Activated naive CD4-positive, alpha-beta T cell treated with anti-CD3 and anti-CD28 coated beads, Interleukin-2, amount 50 U/mL, for 16 hours (primary cell): ENCODE measurements at places on chromosomes 1 and 21.

GRCh38 chr1:39173119-39173994 lies 31.1 kb upstream of the MACF1 start:
- DNase-seq: no peak

GRCh38 chr1:208170252-208170651 lies 73.9 kb downstream of the PLXNA2 start:
- no peak for DNase-seq

DNA sequence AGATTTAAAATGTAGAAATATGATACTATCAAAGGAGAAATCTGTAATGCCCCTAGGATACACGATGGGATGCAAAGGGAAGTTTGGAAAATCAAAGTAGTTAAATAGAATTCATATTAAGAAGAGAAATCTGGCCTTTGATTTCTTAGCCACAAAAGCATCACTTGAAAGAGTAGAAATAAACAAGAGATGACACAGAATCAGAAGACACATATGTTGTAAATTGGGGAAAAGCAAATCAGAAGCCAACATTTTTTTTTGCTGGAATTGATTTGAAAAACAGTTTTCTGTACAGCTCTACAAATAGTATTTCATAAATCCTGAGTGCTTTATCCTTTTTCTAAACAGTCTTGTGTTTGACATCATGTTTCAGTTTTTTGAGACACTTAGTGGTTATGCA lies 12.4 kb upstream of the TNFSF18 start:
- DNase-seq: no peak

DNA sequence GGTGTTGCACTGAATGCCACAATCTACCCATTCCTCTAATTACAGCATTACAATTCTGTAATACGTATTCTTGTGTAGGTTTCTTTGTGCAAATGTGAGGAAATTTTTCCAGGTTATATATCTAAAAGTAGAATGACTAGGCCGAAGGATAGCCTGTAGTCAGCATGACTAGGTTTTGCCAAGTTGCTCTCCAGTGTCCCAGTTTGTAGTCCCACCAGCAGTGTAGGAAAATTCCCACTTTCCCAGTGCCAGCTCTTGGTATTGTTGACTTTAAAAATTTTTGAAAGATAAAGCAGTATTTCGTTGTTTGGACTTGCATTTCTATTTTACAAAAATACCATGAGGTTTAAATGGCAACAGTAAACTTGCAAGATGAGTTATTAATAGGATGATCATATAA lies 3.0 kb downstream of the PARK7 start:
- DNase-seq: no peak

GRCh38 chr1:33630686-33631085 lies 158.2 kb downstream of the ZSCAN20 start:
- no peak for DNase-seq

DNA sequence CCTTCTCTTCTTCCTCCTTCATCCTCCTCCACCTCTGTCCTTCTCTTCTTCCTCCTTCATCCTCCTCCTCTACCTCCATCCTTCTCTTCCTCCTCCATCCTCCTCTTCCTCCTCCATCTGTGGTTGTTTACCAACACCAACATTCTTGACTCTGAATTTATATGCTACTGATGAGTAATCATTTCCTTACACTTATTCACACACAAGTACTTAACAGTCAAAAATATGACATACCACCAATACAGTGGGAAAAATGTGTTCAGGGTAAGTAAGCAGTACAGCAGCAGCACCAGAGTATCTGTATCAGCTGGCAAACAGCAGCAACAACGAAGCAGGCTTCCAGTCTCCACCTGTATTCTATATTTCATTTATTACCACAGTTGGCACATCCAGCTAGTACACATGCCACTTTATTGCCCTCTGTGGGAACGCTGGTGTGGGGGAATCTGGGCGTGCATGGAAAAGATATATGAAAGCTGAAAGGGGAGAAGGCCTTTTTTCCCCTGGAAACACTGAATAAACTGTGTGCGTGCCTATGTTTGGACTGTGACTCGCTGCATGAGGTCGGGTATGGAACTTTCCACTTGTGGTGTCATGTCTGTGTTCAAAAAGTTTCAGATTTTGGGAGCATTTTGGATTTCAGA lies 16.0 kb downstream of the ADSS2 start:
- DNase-seq: peak; percentile 22

GRCh38 chr21:42931560-42932235 lies 6.3 kb upstream of the ERVH48-1 start:
- no peak for DNase-seq
